Uterus (tissue), 4 donors: ENCODE measurements at places on chromosomes 5 and 9. TPM values are rescaled to one million over a fixed set of nuclear protein-coding genes. Genes with fewer than 3 reads are reported as not detected.

Gene COL15A1
- 38.7 TPM for total RNA-seq

Gene PGM5
- 272 TPM for total RNA-seq

Gene PCDHGC5
- total RNA-seq = 3.5 TPM

Gene HRH2
- total RNA-seq = not detected

Gene CCL21
- 108 TPM for total RNA-seq

Gene CER1
- total RNA-seq = 0.97 TPM

Gene OR1N2
- total RNA-seq = not detected

Gene LCN10
- total RNA-seq = 81.4 TPM

Gene NUTM2G
- not detected for total RNA-seq

Gene TMEM215
- not detected for total RNA-seq

Gene EGR1
- 123 TPM for total RNA-seq

Gene NPM1
- total RNA-seq = 1,521 TPM

Gene IL5
- not detected for total RNA-seq

Gene RUFY1
- 39.5 TPM for total RNA-seq

Gene CDH9
- not detected for total RNA-seq

Gene ABO
- total RNA-seq = 6.1 TPM

Gene PCDHAC1
- total RNA-seq = 1.2 TPM

Gene EQTN
- total RNA-seq = 0.97 TPM

Gene FOXD4L6
- not detected for total RNA-seq

Gene SUB1
- total RNA-seq = 140 TPM
